Foreskin keratinocyte (primary cell): ENCODE measurements at places on chromosomes 6 and 20. TPM values are rescaled to one million over a fixed set of nuclear protein-coding genes. Genes with fewer than 3 reads are reported as not detected.

DNA sequence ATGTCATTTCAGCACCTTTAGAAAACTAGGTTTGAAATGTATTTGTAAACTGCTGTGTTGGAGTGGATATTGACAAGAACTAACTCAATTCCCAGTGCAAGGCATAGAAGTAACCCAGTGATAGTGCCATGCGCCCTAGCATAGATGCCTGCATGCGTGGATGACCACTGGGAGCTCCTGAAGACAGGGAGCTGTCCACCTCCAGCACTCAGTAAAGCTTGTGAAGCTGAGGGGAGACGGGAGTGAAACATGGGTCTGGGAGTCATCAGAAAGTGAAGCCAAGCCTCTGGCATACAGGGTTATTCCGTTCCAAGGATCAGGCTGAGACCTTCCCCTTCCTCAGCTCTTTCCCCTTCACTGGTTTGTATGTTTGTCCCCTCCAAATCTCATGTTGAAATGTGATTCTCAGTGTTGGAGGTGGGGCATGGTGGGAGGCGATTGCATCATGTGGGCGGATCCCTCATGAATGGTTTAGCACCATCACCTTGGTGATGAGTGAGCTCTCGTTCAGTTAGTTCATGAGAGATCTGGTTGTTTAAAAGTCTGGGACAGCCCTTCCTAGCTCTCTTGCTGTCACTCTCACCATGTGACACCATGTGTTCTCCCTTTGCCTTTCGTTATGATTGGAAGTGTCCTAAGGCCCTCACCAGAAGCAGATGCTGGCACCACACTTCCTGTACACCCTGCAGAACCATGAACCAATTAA, 146.5 kb upstream of the FERMT1 start:
- no peak for DNase-seq

- DNase-seq = no peak
These were observed 3.3 kb downstream of the EIF2S2 start for GRCh38 chr20:34108616-34109174.

GRCh38 chr6:121794630-121795029, 359.2 kb downstream of the GJA1 start:
- peak; percentile 65 for DNase-seq

GRCh38 chr6:72892901-72893300, 271.0 kb downstream of the KCNQ5 start:
- no peak for DNase-seq

GRCh38 chr6:30611150-30611855, 5.7 kb downstream of the PPP1R10 start:
- no peak for DNase-seq

DNA sequence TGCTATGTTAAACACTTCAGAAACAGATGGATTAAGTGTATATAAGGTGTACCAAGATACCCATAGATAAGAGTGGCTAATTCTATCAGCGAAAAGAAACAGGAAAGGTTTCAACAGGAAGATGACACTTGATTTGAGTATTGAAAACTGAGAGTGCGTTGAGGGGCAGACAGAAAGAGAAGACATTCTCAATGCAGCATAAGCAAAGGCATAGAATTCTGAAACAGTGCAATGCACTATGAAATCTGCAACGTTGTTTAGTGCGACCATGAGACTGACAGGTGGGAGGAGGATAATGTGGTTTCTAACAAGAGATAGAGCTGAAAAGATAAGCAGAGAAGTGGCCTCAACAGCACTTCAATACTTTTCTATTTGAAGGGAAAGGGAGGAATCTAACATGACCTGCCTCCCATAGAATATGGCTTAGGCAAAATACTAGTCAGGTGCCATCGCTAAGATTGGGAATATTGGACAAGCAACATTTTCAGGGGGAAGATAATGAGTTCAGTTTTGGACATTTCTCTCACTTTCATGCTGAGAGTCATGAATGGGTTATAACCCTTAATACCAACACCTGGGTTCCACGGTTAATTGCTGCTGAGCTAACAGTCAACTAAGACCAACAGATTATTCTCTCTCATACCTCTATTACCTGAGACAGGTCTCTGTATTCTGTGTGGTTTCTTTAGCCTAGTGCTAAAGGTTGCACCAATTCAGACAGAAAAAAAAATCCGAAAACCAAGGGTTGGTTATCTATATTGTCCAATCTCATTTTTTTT, 312.9 kb upstream of the ARID1B start:
- no peak for DNase-seq

DNA sequence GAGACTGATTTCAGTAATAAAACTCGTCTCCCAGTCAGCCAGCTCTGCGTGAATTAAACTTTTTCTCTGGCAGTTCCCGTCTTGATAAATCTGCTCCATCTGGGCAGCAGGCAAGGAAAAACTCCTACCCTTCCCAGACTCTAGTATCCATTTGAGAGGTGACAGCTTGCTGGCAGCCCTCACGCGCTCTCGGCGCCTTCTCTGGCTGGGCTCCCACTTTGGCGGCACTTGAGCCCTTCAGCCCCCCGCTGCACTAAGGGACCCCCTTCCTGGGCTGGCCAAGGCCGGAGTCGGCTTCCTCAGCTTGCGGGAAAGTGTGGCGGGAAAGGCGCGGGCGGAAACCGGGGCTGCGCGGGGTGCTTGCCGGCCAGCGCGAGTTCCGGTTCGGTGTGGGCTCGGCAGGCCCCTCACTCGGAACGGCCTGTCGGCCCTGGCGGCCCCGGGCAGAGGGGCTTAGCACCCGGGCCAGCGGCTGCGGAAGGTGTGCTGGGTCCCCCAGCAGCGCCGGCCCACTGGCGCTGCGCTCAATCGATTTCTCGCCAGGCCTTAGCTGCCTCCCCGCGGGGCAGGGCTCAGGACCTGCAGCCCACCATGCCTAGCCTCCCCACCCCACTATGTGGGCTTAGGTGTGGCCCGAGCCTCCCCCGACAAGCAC, 21.8 kb upstream of the GMPR start:
- no peak for DNase-seq

- DNase-seq = no peak
These were observed 271.2 kb downstream of the PRL start for GRCh38 chr6:22025468-22026163.

GRCh38 chr6:7691675-7692452, 34.0 kb upstream of the BMP6 start:
- DNase-seq = peak; percentile 96

GRCh38 chr6:158744986-158745430, 74.2 kb downstream of the EZR start:
- DNase-seq = peak; percentile 48

DNA sequence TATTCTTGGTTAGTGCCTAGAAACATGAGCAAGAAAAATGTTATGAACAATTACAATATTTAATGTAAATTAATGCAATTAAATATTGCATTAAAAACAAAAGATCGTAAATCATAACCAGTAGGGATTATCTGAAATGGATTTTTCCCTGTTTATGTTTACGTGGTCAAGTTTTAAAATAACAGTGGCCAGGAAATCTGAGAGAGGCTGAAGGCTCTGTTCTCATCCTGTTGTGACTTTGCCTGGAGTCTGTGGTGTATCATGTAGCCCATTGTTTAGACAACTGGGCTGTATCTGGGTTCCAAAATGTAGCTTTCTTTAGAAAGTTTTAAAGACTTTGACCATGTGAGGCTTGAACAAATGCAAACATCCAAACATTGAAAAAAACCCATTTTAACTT, 2.4 kb downstream of the MYO6 start:
- DNase-seq = no peak

DNA sequence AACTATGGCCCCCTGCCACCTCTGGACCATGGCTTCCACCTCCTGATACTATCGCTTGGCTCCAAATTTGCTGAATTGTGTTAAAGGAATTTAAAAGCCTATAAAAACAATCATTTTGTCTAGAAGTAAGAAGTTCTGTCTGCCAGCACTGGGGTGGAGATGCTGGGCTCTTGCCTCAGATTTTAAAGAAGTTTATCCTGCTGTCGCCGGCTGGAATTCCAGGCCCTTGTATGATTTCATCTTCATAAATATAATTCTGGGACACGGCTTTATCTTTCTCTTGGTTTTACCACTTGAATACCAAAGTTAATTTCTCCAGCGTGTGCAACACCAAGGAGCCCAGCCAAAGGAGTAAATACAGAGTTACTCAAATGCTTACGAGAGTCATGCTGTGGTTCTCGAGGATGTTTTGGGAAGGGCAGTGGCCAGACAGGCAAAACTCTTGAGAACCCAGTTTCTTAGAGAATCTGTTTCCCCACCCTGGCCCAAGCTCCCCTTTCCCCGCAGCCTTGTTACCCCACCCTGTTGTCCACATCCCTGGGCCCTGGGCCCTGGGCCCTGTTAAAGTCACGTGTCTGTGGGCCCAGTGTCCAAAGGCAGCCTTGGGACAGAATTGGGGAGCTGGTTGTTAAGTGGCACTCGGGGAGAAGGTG, 31.9 kb downstream of the C6orf89 start:
- no peak for DNase-seq

- DNase-seq = no peak
These were observed 8.7 kb downstream of the MMP24OS start for GRCh38 chr20:35269055-35269781.

DNA sequence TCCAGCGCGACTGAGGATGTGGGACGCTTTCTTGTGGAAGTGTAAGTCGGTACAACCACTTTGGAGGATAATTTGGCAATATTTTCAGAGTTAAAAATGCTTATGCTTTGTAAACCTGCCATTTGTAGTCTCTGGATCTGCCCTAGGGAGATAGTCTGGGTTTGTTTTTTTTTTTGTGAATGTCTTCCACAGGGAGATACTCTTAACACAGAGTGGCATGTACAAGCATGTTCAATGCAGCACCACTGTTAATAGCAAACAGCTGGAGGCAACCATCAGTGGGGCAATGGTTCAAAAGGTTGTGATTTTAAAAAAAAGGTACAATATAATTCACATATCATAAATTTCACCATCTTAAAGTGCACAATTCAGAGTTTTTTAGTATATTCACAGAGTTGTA, 22.4 kb downstream of the SLC9A8 start:
- peak; percentile 53 for DNase-seq

GRCh38 chr6:99492092-99492491, 23.1 kb downstream of the USP45 start:
- no peak for DNase-seq

GRCh38 chr6:4010689-4011090, 68.2 kb downstream of the FAM217A start:
- DNase-seq = no peak

DNA sequence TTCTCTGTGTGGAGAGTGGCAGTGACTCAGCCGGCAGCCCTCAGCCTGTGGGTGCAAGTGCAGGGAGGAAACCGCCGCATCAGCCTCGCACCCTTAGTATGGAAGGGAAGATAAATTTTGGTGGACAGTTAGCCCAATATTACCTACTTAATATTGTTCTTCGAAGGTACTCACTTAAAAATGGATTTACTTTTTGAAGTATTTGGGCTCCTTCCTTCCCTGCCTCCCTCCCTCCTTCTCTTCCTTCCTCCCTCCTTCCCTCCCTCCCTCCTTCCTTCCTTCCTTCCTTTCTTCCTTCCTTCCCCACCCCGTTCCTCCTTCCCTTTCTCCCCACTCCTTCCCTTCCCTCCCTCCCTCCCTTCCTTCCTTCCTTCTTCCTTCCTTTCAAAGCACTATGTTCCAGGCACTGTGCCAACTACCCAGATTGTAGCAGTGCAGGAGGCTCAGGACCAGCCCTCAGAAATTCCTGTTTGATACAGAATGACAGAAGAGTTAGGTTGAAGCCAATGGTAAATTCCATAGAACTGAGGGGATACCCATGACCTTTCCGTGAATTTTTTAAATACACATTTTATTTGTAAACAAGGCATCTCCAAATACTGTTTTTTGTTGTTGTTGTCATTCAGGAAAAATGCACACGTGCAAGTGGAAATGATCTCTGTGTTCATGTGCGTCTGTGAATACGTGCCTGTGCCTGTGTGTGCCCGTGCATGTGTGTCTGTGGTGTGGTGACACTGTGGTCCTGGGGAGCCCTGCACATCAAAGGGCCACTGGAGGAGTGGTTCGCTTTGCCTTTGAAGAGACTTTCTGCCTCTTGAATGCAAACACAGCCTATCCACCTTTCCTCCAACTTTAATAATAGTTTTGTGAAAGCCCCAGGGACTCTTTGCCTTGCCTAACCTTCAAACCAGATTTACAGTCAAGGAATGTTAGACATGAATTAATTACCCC, 141.7 kb downstream of the EDN3 start:
- DNase-seq = no peak

DNA sequence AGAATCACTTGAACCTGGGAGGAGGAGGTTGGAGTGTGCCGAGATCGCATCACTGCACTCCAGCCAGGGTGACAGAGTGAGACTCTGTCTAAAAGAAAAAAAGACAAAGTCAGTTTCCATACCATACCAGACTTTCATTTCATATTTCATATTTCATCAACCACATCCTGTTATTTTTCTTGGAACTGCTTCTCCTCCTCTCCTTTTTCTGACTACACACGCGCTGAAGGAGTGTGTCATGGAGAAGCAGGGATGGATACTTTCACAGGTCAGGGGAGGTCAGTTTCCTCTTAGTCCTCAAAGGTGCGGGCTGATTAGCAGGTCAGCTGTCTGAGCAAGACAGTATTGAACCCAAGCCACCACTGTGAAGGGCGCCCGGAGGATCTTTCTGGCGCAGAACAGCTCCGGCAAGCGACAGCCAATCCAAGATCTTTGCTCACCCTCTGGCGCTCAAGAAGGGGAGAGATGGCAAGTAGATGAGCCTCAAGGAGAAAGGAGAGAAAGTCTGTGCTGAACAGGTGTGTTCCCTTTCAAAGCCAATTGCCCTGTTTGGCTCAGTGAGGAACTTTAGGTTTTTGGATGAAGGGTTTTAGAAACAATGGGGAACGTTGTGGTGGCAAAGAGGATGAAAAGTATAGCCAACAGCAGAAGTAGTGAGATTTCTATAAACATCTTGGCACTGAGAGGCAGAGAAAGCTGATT, 18.9 kb upstream of the SYNJ2 start:
- no peak for DNase-seq

- no peak for DNase-seq
These were observed 80.2 kb downstream of the LRRC1 start for GRCh38 chr6:53874964-53875363.

DNA sequence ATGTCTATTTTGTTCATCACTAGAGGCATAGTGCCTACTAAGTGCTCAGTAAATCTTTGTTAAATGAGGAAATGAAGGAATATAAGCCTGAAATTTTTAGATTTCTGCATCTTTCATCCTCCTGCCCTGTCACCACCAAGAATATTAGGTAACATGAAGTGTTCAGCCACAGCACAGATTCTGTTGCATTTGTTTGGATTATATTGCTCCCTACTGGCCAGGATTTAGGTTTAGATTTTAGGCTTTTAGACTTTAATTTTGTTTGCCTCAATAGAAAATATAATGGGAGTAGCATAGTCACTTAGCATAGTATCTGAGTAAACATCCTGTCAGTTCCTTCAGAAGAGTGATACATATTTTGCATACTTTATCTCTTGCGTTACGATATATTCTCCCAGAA, 14.2 kb downstream of the FARS2 start:
- DNase-seq = no peak

GRCh38 chr6:122838060-122838780, 49.2 kb downstream of the SMPDL3A start:
- DNase-seq = no peak

The LINC00237 gene
- not detected in 2 replicates for total RNA-seq

The MOXD1 gene
- total RNA-seq = 1.6 and 4.0 TPM in 2 replicates

The ID4 gene
- not detected in 2 replicates for total RNA-seq

The ACTL10 gene
- 1.1 and 1.4 TPM in 2 replicates for total RNA-seq

The VIP gene
- not detected in 2 replicates for total RNA-seq
